ENCODE measurements at places on chromosomes 11 and 22.
A peak's percentile ranks its signal among the peaks of the same experiment; 100 is the strongest.

DNA sequence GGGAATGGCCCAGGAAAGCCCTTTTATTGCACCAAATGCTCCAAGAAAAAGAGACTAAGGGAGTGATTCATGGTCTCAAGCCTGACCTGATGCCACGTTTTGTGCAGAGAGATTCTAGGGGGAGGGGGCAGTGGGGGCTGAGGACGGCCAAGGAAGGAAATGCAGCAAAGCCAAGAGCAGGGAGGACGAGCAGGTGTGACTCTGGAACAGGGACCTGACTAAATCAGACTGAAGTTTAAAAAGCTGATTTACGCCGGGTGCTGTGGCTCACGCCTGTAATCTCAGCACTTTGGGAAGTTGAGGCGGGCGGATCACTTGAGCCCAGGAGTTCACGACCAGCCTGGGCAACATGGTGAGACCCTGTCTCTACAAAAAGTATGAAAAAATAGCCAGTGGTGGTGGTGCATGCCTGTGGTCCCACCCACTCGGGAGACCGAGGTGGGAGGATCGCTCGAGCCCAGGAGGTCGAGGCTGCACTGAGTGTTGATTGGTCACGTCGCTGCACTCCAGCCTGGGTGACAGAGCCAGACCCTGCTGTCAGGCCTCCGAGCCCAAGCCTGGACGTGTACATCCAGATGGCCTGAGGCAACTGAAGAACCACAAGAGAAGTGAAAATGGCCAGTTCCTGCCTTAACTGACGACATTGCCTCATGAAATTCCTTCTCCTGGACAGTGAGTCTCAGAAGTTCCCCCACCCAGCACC, 10.8 kb upstream of the IFITM3 start:
- no peak for DNase-seq

GRCh38 chr11:65424205-65425104, 1.9 kb downstream of the NEAT1 start:
- DNase-seq, result no peak

DNA sequence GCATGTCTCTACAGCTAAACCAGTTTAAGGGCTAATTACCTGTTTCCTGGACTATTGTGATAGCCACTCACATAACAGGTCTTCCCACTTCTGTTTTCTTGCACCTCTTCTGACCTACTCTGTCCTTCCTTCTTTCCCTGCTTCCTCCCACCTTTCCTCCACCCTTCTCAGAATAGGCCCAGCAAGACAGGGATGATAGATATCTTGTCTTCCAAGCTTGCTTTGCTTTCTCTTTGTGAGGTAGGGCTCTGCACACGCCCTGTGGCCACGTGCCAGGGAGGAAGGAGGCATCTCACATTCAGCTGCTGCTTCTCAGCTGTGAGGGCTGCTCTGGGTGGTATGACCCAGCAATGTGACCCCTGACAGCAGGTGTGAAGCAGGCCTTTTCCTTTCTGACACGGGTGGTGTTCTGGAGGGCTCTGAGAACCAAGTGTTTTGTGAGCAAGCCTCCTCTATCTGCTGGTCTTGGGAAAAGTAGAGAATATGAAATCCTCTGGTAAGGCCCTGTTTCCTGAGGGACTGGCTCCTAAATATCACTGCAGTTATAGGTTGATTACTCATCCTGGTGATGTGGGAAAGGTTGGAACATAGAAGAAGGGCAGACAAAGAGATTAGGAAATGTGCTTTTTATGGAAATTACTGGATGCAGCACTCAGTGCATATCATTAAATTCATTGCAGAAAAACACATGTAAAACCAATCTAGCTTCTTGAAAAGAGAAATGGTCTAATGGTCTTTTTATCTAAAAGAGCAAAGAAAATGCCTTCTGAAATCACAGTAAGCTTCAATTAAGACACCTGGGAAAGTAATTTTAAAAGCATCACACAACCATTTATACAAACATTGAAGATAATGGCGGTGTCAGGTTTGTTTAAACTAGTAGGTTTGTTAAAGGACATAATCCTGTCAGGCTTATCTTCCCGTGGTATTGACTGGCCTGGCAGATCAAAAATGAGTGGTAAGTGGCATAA, 8.5 kb downstream of the AMOTL1 start:
- no peak for DNase-seq

DNA sequence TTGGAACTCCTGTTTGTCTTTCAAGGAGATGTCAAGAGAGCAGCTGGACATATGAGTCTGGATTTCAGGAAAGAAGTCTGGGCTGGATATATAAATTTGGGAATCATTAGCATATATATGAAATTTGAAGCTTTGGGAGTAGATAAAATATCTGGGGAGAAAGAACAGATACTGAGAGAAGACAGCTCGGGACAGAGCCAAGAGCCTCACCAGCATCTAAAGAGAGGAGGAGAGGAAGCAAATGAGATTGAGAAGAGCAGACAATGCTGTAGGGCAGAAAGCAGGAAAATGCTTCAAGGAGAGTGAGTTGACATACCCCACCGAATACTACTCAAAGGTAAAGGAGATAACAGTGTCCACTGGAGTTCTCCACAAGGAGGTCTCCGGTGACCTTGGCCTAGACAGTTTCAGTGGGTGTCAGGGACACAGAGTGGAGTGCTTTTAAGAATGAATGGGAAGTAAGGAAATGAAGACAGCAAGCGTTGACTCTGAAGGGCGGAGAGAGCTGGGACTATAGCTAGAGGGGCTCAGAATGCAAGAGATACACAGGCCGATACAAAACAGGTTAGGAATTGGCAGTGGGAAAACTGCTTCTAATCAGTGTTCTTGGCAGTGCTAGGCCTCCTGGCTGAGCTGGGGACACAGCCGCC, 862 bp downstream of the APBB1 start:
- DNase-seq, result no peak

DNA sequence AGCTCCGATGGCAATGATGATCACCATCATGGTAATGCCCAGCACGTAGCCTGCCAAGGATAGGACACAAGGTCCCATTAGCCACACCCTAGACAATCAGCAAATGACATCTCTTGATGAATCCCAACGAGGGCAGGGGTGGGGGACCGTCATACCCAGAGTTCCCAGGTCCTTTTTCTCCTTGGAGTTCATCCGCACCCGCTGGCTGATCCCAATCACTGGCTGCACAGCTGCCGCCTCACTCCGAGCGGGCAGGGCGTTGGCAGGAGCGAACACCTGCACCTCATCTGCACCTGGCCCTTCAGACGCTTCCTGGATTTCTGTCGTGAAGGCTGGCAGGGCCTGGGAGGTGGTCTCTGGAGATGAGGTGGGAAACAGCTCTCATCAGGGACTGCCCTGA, 2.9 kb downstream of the PIK3IP1 start:
- DNase-seq, result no peak

GRCh38 chr11:8593935-8594909, at the start of gene STK33:
Gene STK33, minus strand, starts transcription at chr11:8594228. Its CDS starts 119,323 bp downstream, at chr11:8474905.
- DNase-seq, result peak; percentile 11

DNA sequence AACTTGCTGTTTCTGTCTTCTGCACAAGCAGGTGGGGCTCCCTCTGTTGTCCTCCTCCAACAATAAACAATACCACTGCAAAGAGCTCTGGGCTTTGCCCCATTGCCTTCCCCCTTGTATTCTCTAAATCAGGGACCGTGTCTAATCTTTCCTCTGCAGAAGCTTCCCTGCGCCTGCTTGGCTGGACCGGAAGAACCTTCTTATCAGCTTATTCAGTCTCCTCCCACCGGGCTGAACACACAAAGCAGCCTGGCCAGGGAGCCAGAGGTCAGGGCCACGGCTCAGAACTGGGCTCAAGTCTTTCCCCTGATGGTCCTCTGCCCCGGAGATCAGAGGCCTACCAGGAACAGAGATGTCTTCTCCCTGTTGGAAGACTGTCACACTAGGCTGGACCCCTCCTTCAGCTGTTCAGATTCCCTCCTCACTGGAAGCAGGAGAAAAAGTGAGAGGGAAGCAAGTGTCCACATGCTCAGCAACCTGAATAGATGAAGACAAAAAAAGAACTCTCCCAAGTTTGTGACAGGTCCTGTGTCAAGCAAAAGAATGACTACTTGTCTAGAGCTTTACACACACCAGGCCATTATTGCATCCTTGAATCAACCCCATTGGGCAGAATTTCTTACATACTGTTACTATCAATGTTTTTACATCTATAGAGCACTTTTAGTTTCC, 63.7 kb downstream of the RAB30 start:
- peak; percentile 24 for DNase-seq

GRCh38 chr11:65536412-65537295, 11.8 kb downstream of the SCYL1 start:
- no peak for DNase-seq

All from amygdala (tissue), 56 donors.